NCI-H187 treated with DMSO at 0.1 percent for 48 hours (cell line): ENCODE measurements at places on chromosomes 6 and 20.

- no peak for DNase-seq
Measured at GRCh38 chr20:16212790-16213189, 360.5 kb downstream of the KIF16B start.

GRCh38 chr6:135983093-135983492 is 131.6 kb downstream of the PDE7B start:
- DNase-seq: no peak

- DNase-seq: no peak
Measured at GRCh38 chr6:17971128-17972073, 16.0 kb downstream of the KIF13A start.

DNA sequence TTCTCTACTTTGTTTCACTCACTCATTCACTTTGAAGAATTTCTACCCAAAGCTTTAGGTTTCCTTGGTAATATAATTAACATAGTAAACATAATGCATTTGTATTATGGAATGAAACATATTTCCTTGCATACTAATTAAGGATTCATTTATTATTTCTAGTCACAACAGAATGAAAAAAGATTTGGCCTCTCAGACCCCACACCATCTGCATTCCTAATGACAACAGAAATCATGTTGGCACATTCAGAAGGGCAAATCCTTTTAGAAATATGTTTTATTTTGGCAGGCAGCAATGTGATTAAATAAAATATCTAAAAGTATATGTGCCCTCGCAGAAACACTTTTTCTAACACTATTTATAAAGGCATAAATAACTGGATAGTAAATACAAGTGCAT is 163.4 kb downstream of the HTR1B start:
- DNase-seq: no peak

GRCh38 chr6:128492386-128492785 is 28.0 kb downstream of the PTPRK start:
- DNase-seq: no peak

- DNase-seq: no peak
Measured at GRCh38 chr6:115891750-115892149, 168.9 kb downstream of the FRK start.

DNA sequence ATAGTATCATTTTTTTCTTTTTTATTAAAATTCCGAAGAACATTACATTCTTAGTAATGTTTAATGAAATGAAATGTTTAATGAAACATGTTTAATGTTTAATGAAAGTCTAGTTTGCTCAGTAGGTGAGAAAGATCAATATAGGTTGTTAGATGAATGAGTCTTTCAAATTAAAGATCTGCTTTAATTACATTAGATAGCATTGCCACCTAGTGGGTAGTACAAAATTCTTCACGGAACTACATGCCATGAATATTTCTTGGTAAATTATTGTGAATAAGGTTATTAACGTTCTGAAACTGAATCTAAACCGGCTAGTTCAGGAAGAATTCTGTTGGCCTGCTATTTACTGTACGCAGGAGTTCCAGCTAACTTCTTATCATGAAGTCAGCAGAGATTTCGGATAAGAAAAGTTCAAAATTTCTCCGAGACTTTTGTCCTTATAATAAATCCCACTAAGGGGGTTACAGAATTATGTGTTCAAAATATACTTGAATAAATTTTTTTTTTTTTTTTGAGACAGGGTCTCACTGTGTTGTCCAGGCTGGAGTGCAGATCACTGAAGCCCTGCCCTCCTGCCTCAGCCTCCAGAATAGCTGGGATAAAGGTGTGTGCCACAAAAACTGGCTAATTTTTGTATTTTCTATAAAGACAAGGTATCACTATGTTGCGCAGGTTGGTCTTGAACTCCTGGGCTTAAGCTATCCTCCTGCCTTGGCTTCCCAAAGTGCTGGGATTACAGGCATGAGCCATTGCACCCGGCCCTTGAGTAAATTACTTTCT is 7.9 kb upstream of the GMNN start:
- DNase-seq: no peak

DNA sequence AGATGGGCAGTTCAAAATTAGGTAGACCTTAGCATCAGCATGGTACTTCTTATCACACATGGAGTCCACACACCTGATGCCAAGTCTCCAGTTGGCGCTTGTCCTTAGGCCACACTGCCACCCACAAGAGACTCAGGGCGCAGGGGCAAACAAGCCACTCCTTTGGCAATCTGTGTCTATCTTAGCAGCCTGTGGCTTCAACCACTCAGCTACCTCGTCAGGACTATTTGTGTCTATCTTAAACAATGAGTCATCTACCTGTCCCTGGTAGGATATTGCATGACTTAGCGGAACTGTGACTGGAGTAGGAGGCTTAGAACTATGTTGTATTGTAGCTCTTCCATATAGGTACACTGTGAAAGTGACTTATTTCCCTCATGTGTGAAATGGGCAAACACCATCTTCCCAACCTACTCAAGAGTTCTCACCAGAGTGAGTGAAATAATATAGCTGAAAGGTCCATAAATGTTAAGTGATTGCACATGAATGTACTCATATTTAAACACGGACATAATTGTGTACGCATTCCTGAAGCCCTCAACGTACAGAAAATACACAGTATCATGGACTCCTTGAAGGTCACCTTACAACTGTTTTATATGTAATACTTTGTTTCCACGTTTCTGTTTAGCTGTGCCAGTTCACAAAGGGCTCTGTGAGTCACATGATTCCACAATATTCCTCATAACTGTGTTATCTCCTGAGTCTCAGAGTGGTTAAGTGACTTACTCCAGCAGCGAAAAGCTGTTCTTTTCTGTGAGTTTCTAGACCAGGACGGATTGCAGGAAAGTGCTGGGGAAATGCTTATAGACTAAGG is 1.6 kb downstream of the TRIM27 start:
- DNase-seq: no peak

DNA sequence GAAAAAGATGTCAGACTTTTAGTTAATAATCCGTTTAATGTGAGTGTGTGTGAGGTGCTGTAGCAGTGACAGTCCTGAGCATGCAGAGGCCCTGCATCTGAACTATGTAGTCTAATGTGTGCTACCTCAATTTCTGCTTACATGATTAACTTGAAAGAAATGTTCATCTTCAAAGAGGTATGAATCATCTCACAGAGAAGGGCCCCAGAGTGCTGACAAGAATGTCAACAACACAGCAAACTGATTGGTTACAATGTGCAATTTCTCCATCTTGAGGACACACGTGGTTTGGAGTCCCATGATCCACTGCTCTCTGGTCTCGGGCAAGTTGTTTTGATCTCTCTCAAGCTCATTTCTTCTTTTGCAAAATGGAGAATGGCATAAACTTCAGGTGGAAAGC is 61.7 kb upstream of the EMILIN3 start:
- no peak for DNase-seq

DNA sequence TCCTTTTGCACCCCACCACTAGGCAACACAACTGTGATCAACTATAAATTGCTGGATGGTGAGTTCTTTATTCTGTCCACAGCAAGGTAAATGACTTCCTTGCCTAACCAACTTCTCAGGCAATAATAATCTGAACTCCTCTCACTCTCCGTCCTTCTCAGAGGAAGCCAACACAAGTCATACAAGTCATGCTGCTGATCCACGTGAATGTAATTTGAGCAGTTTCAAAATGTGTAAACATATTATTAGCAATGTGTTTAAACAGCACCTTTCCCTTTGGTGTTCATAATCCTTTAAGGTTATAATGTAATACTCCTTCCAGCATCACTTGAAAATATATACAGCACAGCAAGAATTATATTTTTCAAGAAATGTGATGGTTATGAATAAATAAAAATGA is 127.9 kb downstream of the QRSL1 start:
- DNase-seq: no peak

GRCh38 chr6:75081921-75082320 is 123.9 kb downstream of the COL12A1 start:
- DNase-seq: no peak

DNA sequence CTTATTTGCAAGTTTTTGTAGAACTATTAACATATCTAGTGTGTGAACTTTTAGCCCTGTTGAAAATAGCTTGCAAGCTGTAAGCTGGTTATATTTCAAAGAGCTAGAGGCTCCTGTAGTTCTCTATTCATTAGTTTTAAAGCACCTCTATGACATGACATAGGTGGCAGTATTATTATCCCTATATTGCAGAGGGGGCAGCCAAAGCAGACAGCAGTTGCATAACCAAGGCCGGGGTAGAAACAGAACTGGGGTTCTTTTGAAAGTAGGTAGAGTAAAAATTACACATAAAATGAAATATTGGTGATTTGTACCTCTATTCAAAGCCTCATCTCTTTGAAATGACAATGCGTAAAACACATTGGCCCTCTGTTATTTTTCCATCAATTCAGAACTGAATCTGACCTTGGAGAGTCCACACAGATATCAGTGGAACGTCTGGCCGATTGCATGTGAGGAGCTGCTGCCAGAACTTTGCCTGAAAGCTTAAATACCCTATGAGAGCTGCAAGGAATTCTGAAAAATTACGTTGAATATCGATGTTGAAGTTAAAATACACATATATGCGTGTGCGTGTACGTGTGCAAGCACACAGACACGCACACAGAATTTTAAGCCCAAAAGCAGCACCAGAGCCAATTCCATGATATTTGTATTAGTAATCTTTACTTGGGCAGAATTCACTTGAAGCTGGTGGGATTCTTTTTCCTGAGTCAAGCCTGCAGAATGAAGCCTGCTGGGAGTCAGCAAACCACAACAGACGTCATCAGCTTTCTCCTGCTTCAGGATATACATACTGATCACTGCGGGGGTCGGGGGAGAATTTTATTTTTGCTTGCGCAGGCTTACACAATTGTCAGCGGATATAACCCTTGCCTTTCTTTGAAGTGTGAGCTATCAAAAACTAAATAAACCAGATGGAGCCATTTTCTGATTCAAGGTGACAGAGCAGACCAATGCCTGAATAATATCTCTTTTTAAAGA is 163.2 kb downstream of the PDE7B start:
- no peak for DNase-seq

DNA sequence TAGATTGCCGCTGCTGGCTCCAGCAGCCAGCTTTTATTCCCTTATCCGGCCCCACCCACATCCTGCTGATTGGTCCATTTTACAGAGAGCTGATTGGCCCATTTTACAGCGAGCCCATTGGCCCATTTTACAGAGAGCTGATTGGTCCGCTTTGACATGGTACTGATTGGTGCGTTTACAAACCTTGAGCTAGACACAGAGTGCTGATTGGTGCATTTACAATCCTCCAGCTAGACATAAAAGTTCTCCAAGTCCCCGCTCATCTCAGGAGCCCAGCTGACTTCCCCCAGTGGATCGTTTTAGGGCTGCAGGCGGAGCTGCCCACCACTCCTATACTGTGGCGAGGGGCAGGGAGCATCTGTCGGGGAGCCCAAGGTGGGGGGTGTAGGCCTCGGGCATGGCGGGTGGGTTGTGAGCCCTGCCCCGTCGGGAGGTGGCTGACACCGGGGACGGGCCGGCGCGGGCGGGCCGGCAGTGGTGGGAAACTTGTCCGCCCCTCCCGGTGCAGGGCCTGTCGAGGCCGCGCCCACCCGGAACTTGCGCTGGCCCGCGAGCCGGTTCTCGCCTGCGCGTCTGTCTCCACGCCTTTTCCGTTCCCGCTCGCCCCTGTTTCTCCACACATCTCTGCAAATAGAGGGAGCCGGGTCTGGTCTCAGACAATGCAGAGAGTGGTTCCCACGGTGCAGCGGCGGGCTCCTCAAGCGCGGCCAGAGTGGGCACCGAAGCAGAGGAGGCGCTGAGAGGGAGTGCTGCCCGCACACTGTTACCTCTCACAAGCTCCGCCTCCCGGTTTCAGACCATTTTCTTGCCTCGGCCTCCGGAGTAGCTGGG is 86.1 kb upstream of the STMND1 start:
- no peak for DNase-seq

GRCh38 chr6:117018771-117019170 is 141.7 kb downstream of the RFX6 start:
- DNase-seq: no peak
